ENCODE measurements at places on chromosomes 6 and 20. TPM values are rescaled to one million over a fixed set of nuclear protein-coding genes. Genes with fewer than 3 reads are reported as not detected.

DNA sequence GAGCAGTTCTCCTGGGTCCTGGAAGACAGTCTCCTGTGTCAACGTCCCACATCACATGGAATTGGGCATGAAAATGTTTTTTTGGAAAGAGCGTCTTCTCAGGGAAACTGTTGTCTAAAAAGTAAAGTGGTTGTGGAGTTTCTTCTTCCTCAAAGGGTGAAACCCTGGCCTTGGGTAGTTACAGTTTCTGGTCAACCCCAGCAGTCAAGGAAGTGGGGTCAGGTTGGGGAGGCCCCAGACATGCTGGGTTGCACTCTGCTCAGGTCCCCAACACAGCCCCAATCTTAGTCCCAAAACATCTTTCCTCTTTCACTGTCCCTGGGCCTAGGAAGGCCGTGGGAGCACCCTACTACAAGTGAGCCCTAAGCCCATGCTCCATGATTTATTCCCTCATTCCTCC lies 996 bp upstream of the NFKBIE start:
- no peaks in the 10 kb centered on the region for H3K27me3 ChIP-seq
- no peak for DNase-seq
- no peak overlapping the region for H3K27ac ChIP-seq
- H3K4me3 ChIP-seq, result no peak overlapping the region
- H3K36me3 ChIP-seq, result no peaks in the 10 kb centered on the region
- peaks cover 9% of the 10 kb centered on the region for H3K4me1 ChIP-seq

DNA sequence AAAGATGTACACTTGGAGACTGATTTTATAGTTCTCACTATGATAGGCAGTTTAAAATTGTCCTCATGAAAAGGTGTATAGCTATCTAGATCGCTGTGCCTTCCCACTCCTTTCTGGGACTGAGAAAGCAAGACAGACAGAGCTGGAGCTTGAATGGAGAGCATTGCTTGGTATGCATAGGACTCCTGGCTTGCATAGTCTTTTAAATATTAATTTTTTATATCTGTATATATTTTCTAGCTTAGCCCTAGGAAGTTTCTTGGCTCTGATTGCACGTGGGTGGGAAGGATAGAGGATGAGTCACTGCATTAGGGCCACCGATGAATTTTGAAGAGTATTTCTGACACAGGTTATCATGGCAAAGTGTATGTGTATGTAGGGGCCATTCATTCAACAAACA lies 150.0 kb upstream of the SPACA1 start:
- no peaks in the 10 kb centered on the region for H3K36me3 ChIP-seq
- no peak for DNase-seq
- no peaks in the 10 kb centered on the region for H3K27me3 ChIP-seq
- H3K27ac ChIP-seq, result no peak overlapping the region
- H3K4me3 ChIP-seq, result no peak overlapping the region

DNA sequence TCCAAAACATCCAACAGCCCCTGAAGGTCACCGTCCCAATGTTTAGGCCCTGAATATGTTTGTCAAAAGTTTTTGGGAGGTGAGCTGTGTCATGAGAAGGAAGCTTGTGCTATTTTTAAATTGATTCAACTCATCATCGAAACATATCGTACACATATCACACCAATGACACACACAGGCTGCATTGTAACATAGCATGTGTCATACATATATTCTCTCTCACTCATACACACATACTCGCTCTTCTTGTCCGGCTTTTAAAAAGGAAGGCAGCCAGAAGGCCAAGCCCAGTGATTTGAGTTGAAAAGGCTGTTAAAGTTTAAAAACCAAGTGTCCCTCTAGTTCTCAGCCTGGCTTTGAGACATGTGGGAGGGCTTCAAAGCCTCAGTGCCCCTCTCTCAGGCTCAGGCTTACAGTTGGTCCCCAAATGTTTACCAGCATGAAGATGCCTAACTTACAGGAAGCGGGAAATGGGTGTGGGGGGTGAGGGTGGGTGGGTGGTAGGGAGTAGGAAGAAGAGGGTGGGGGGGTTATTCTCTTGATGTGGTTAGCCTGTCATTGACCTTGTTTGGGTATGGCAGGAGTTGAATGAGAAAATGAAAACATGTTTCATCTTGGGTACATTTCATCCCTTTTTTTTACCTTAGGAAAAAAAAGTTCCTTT lies 3.3 kb upstream of the PRDM1 start:
- H3K27me3 ChIP-seq, result no peaks in the 10 kb centered on the region
- no peaks in the 10 kb centered on the region for H3K36me3 ChIP-seq
- no peak overlapping the region for H3K27ac ChIP-seq
- DNase-seq, result no peak
- H3K4me1 ChIP-seq, result no peaks in the 10 kb centered on the region

GRCh38 chr20:19976595-19977372 lies 40.4 kb upstream of the NAA20 start:
- peak overlapping the region; percentile 27 for H3K27ac ChIP-seq
- H3K36me3 ChIP-seq, result no peaks in the 10 kb centered on the region
- peaks cover 20% of the 10 kb centered on the region for H3K4me1 ChIP-seq
- no peaks in the 10 kb centered on the region for H3K27me3 ChIP-seq
- peak overlapping the region; percentile 56 for H3K4me3 ChIP-seq

- H3K4me3 ChIP-seq, result no peak overlapping the region
- no peak for DNase-seq
- H3K4me1 ChIP-seq, result no peaks in the 10 kb centered on the region
- no peak overlapping the region for H3K27ac ChIP-seq
- H3K36me3 ChIP-seq, result no peaks in the 10 kb centered on the region
Measured at GRCh38 chr6:107110200-107110599, 5.1 kb downstream of the BEND3 start.

DNA sequence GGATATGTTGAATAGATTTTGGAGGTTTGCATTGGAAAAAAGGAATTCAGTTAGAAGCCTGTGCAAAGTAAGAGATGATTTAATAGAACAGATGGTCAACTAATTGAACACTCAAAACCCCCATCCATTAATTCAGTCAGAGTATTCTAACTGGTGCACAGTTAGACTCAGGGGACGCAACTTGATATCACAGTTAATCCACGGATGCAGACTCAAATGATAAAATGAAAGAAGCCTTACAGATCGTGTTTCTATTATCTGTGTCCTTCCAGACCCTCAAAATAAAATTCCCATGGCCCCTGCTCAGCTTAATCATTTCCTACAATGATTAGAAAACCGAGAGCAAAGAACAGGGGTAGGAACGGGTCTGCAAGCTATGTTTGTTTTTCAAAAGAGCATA lies 45.4 kb upstream of the DTNBP1 start:
- no peaks in the 10 kb centered on the region for H3K27me3 ChIP-seq
- H3K4me3 ChIP-seq, result no peak overlapping the region
- no peak overlapping the region for H3K27ac ChIP-seq

DNA sequence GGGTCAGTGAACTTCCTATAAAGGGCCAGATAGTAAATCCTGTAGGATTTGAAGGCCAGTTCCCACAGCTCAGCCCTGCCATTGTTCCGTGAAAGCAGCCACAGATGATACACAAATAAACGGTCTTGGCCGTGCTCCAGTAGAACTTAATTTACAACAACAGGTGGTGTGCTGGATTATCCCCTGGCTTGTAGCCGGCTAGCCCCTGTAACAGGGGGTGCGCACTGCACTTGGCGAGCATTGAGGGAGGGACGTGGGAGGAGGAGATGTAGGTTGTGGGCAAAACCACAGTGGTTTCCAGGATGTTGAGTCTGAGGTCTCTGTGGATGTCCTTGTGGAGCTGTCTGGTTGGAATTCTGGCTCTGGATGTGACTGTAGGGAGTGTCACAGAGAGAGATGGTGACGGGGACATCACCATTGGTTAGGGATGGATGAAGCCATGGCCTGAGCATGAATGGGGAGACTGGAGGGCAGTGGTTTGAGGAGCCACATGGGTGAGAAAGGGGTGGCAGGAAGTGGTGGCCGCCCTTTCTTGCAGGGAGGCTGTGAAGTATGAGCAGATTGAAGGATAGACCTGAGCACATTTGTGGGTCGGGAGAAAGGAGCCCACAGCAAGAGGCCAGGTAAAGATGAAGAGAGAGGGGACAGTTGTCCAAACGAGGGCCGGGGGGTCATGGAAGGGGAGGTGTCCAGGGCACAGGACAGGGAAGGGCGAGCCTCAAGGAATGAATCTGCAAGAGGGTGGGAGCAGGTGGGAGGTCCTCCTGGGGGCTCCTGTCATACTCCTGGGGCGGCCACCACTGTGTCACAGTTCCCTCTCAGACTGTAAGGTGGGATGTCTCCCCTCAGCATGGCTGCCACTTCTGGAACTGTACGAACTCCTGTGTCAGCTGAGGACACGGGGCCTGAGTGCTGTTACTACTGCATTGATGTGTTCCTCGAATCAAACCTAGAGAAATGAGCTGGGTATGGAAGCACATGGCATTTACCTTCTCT lies 53.6 kb downstream of the CDH26 start:
- H3K4me1 ChIP-seq, result no peaks in the 10 kb centered on the region
- no peak overlapping the region for H3K4me3 ChIP-seq
- no peak overlapping the region for H3K27ac ChIP-seq
- DNase-seq, result no peak
- H3K36me3 ChIP-seq, result no peaks in the 10 kb centered on the region

DNA sequence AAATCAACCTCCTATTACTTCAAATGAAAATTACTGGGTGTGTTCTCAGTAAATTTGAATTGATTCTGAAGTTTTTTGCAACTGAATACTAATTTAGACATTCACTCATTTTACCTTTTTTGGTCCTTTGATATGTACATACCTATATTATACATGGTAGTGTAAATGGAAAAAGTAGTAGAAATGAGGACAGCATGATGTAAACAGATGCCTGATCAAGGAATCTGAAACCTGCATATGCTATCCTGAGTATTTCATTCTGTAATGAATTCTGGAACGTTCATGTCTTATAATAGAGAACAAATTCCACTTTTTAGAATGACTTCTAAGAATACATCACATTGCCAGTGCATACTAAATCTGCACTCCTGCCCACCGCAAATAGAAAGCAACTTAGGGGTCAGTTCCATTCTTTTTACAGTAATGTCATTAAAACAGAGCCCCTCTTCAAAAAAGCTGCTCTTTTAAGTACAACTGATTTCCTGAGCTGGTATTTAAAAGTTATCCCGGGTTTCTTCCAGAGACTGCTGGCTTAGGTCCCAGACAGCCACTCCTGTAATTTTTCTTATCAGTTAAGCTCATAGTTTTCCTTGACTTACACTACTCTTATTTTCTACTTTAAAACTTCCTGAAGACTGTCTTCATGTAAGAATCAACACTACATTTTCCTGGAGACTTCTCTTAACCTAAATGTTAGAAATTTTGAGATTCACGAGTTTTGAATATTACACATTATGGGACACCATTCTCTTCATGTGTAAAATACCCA lies 48.4 kb downstream of the MAP3K7 start:
- no peaks in the 10 kb centered on the region for H3K27me3 ChIP-seq
- H3K4me3 ChIP-seq, result no peak overlapping the region
- no peak for DNase-seq
- no peaks in the 10 kb centered on the region for H3K4me1 ChIP-seq
- H3K27ac ChIP-seq, result no peak overlapping the region

GRCh38 chr6:79874531-79875134 lies 72.7 kb downstream of the ELOVL4 start:
- no peaks in the 10 kb centered on the region for H3K27me3 ChIP-seq
- peaks cover 1% of the 10 kb centered on the region for H3K4me1 ChIP-seq
- DNase-seq, result no peak
- H3K36me3 ChIP-seq, result no peaks in the 10 kb centered on the region
- no peak overlapping the region for H3K27ac ChIP-seq
- no peak overlapping the region for H3K4me3 ChIP-seq

DNA sequence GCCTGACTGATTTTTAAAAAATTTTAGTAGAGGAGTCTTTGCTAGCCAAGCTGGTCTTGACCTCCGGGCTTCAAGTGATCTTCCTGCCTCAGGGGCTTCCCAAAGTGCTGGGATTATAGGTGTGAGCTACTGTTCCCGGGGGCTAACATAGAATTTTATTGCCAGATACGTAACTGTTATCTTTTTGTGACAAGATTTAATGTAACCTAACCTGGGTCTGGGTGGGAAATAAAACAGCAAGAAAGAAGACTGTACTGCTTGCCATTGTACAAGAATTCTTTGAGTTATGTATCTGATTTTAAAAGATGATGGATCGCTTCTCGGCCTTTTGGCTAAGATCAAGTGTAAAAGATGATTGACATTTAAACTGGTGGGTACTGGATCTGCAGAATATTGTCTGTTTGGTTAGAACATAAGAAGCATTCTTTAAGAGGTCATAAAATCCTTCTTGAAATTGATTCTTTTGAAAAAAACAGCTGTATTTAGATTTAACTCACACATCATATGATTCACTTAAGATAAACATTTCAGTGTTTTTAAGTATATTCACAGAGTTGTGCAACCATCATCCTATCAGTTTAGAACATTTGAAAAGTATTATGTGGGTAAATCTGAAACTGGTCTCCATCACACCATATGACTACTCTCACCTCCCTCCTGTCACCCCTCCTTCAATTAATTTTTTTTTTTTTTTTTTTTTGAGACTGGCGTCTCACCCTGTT lies 21.6 kb downstream of the TPX2 start:
- no peak overlapping the region for H3K27ac ChIP-seq
- no peak overlapping the region for H3K4me3 ChIP-seq
- peaks cover 2% of the 10 kb centered on the region for H3K4me1 ChIP-seq
- no peaks in the 10 kb centered on the region for H3K27me3 ChIP-seq

GRCh38 chr6:78999737-79000136 lies 78.3 kb downstream of the PHIP start:
- DNase-seq, result no peak
- H3K4me1 ChIP-seq, result no peaks in the 10 kb centered on the region
- H3K27ac ChIP-seq, result no peak overlapping the region
- no peaks in the 10 kb centered on the region for H3K27me3 ChIP-seq

DNA sequence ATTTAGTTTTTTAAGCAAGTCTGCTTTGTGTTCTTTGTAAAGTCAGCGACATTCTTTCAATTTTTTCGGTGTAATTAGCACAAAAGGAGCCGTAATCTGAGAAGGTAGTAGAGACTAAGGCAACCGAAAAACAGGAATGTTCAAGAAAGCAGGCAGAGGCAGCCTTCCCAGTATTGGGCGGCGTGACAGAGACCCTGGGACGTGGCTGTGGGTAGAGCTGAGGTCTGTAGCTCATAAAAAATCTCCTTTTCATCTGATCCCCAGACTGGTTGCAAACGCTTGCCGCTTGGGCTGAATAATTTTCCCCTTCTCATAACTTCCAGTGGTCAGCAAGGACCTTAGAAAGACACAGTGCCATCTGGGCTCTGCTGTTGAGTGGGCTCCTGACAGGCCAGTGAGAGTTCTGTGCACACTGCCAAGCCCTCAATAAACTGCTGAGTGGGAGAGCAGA lies 30.8 kb downstream of the GNAS start:
- no peaks in the 10 kb centered on the region for H3K36me3 ChIP-seq
- no peak overlapping the region for H3K4me3 ChIP-seq
- no peaks in the 10 kb centered on the region for H3K27me3 ChIP-seq
- H3K27ac ChIP-seq, result no peak overlapping the region
- no peak for DNase-seq

MMP24 gene
- total RNA-seq, result 1.2 TPM

CALHM5 gene
- total RNA-seq, result 0.47 TPM

PRDM13 gene
- total RNA-seq, result not detected

PDE7B gene
- total RNA-seq, result 17.4 TPM

SLC4A11 gene
- total RNA-seq, result 1.8 TPM

SLC13A3 gene
- 5.1 TPM for total RNA-seq
